ENCODE measurements at places on chromosomes 11 and 22. TPM values are rescaled to one million over a fixed set of nuclear protein-coding genes. Genes with fewer than 3 reads are reported as not detected.

Gene BET1L
- 29.5 TPM for total RNA-seq

Gene MS4A15
- not detected for total RNA-seq

Gene ACER3
- total RNA-seq = 11.6 TPM

Gene SPI1
- total RNA-seq = 18.5 TPM

Gene RPLP2
- 681 TPM for total RNA-seq

Gene TYR
- not detected for total RNA-seq

DNA sequence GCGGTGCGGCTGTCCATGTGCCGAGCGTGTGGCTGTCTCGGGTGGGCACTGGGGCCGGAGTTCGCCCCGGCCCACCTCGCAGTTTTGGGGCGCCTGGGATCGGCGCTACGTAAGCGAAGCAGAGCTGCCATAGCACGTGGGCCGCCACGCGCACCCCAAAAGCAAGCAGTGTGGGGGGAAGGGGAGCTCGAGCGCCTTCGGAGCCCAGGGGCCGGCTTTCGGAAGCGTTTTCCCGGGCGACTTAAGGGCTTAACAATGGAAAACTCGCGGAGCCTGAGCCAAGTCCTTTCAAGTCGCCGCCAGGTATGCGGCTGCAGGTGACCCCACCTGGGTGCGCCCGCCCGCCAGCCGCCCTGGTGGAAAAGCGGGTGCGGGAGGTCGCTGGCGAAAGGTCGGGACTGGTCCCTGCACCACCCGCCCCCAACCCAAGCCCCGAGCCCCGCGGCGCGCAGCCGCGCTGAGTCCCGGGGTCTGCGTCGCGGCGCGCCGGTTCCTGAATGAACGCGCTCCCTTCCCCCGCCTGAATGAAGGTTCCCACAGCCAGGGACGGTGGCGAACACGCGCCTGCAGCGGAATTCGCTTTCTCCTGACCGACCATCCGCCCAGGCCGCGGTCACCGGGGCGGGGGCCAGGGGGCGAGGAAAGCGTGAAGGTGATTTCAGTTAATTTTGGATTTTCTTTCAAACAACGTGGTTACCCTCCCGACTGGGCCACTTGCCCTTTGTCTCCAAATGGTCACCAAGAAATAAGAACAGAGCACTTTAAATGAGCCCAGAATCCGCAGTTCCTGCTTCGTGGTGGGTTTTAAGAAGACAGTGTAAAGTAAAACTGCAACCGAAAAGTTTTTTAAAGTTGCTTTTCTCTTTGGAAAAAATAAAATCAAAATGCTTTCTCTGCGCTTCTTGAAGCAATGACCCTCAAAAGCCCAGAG, 2.8 kb upstream of the CCND1 start:
- H3K27ac ChIP-seq = peak overlapping the region; percentile 30
- peaks cover 7% of the 10 kb centered on the region for H3K27me3 ChIP-seq
- H3K4me1 ChIP-seq = peaks cover 71% of the 10 kb centered on the region
- no peaks in the 10 kb centered on the region for H3K36me3 ChIP-seq
- peak overlapping the region; percentile 55 for H3K4me3 ChIP-seq
- no peak for DNase-seq

DNA sequence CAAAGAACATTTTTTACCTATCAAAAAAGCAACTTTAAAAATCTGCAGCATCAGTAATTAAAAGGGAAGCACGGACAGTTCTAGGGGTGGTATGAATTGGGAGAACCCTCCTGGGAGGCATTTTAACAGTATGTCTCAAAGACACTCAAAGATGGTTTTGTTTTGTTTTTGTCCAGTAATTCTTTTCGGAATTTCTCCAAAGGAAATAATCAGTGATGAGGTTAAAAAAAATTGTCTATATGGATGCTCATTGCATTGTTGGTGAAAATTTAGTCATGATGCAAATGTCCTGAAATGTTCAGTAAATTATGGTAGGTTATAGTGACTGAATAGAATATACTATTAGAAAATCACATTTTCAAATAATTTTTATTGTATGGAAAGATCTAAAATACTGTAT, 115.1 kb downstream of the ATXN10 start:
- no peak for DNase-seq
- H3K27ac ChIP-seq = no peak overlapping the region
- H3K36me3 ChIP-seq = no peaks in the 10 kb centered on the region
- no peak overlapping the region for H3K4me3 ChIP-seq
- peaks cover 40% of the 10 kb centered on the region for H3K4me1 ChIP-seq

DNA sequence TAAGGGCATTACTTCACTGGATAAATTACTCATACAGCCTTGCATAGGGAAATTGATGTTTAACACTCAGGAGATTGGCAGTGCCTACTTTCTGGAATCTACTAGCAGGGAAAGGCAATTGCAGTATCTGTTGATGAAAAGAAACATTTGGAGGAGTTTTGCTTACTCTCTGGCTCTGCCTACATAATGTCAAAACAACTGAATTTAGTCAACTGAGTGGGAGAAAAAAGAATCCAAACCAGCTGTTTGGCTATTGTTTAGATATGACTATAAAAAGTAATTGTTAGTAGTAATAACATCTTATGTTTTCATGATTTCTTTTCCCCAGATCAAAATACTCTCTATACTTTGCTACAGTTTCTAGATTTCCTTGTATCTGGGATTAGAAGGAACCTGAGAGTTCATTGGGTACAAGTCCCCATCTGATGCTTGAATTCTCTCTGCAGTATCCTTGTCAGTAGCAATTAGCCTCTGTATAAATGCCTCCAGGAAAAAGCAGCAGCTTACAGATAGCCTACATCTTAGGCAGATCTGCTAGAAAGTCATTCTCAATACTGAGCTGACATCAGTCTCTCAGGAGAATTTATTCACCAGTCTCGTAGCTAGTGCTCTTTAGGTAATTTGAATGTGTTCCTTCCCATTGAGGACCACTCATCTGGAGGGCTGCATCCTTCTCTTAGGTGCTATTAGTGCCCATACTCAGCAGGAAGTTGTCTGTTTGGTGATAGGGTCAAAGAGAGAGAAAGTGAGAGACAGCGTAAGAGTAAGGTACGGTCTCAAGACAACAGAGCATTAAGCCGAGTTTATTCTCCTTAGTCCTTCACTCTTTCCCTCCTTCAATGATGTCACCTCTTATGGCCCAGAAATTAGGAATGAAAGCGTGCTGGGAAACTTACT, 185.9 kb upstream of the CCDC90B start:
- H3K4me1 ChIP-seq = no peaks in the 10 kb centered on the region
- no peak for DNase-seq

DNA sequence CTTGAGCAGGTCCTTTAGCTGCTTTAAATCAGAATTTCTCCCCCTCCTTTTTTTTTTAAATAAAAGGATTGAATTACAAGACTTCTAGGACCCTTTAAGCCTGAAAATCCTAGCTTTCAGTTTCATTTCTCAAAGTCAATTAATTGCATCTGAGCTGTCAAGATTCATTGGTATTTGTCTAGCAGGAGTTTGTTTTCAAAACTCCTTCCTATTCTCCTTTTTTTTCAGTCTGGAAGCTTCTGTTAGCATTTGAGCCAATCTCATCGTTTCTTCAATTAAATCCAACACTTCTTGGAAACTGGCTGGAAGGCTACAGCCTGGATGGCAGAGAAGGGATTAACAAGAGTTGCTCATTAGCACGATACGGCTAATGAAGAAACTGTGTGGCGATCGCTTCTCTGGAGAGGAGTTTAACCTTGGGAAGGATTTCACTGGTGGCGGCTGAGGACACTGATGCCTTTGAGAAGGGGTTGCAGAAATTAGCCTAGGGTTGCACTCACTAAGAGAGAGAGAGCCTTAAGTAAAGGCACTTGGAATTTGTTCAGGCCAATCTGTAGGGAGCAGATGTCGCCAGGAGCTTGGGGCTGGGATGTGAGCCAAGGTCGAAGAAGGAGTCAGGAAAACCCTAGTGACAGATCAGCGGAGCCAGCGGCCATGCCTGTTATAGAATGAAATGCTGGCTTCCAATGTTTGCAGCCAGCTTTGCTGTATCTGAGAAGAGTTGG, 43.8 kb upstream of the API5 start:
- peaks cover 6% of the 10 kb centered on the region for H3K27me3 ChIP-seq
- no peak for DNase-seq
- peaks cover 20% of the 10 kb centered on the region for H3K4me1 ChIP-seq
- no peaks in the 10 kb centered on the region for H3K36me3 ChIP-seq

DNA sequence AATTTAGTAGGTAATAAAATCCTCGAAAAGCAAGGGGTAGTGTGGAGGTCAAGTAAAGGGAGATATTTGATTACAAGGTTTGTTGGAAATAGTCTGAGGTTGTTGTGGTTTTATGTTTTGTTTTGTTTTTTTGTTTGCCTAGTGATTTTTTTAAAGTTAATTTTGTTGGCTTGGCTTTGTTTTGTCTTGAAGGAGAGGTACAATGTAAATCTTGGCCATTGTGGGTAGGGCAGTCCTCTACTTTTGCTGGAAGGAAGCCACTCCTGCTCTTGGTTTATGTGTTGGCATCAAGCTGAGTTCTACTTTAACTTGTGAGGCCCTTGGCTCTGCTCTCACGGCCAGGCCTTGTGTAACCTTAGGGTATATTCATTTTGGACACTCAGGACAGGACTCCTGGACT, 3.2 kb downstream of the AMOTL1 start:
- H3K27ac ChIP-seq = peak overlapping the region; percentile 90
- no peak for DNase-seq
- H3K4me1 ChIP-seq = peaks cover 86% of the 10 kb centered on the region
- no peaks in the 10 kb centered on the region for H3K27me3 ChIP-seq
- H3K36me3 ChIP-seq = no peaks in the 10 kb centered on the region

- H3K4me1 ChIP-seq = no peaks in the 10 kb centered on the region
- H3K27me3 ChIP-seq = no peaks in the 10 kb centered on the region
- H3K36me3 ChIP-seq = no peaks in the 10 kb centered on the region
- no peak overlapping the region for H3K4me3 ChIP-seq
- H3K27ac ChIP-seq = no peak overlapping the region
- DNase-seq = no peak
Observed at GRCh38 chr22:44403602-44404329, 91.0 kb upstream of the SHISAL1 start.

GRCh38 chr11:88508759-88509581, 171.4 kb upstream of the CTSC start:
- H3K27me3 ChIP-seq = peaks cover 8% of the 10 kb centered on the region
- no peaks in the 10 kb centered on the region for H3K36me3 ChIP-seq
- peaks cover 13% of the 10 kb centered on the region for H3K4me1 ChIP-seq
- peak overlapping the region; percentile 59 for H3K4me3 ChIP-seq
- no peak for DNase-seq

- H3K4me1 ChIP-seq = no peaks in the 10 kb centered on the region
- DNase-seq = no peak
- no peaks in the 10 kb centered on the region for H3K36me3 ChIP-seq
- H3K27me3 ChIP-seq = no peaks in the 10 kb centered on the region
- no peak overlapping the region for H3K27ac ChIP-seq
Observed at GRCh38 chr11:7320306-7320705, 68.6 kb downstream of the SYT9 start.

DNA sequence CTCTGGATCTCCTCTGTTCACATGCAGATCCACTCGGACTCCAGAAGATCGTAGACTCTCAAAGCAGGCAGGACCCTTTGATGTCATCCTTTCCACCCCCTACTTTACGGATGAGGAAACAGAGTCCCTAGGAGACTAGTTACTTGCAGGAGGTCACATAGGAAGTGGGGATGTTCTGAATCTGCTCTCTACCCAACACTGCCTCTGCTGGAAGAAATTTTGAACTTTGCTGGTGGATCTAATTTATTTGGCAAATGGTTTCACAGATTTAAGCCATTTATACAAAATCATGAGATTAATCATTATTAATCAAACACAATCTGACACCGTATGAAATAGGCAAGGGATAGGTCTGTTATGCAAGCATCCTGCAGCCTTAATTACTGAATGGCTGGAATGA, 55.0 kb upstream of the USP47 start:
- no peak overlapping the region for H3K27ac ChIP-seq
- H3K36me3 ChIP-seq = no peaks in the 10 kb centered on the region

All from esophagus muscularis mucosa (tissue), 4 donors.